ENCODE measurements at places on chromosomes 13 and 19. TPM values are rescaled to one million over a fixed set of nuclear protein-coding genes. Genes with fewer than 3 reads are reported as not detected.

The DMRTC2 gene
- total RNA-seq = not detected

GRCh38 chr19:30593356-30593755 lies 221.2 kb downstream of the ZNF536 start:
- H3K4me1 ChIP-seq = no peaks in the 10 kb centered on the region
- no peaks in the 10 kb centered on the region for H3K36me3 ChIP-seq
- no peak overlapping the region for H3K27ac ChIP-seq
- H3K4me3 ChIP-seq = no peak overlapping the region

GRCh38 chr13:46202966-46203365 lies 8.8 kb upstream of the LRRC63 start:
- DNase-seq = no peak
- H3K27me3 ChIP-seq = no peaks in the 10 kb centered on the region
- no peak overlapping the region for H3K4me3 ChIP-seq
- H3K4me1 ChIP-seq = peaks cover 47% of the 10 kb centered on the region

The ZNF83 gene
- total RNA-seq = 31.1 TPM

The DAND5 gene
- total RNA-seq = not detected

DNA sequence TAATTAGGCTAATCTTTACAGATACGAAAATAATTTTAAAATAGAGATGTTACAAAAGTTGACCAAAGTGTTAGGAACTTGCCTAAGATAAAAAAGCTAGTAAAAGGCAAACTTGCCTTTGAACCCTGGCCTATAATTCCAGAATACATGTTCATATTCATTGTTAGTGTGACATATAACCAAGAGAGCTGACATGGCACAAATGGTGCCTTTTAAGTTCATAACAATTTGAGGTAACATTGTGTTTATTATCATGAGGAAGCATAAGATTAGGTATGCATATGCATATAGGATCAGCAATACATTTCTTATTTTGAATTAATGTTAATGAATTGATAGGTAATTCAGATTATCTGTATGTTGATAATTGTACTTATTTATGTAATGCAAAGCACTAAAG lies 1537.9 kb upstream of the PRR20A start:
- no peak for DNase-seq
- H3K36me3 ChIP-seq = no peaks in the 10 kb centered on the region
- H3K4me3 ChIP-seq = no peak overlapping the region
- no peaks in the 10 kb centered on the region for H3K4me1 ChIP-seq

GRCh38 chr13:113053376-113053775 lies 52.2 kb upstream of the F7 start:
- no peaks in the 10 kb centered on the region for H3K27me3 ChIP-seq
- no peaks in the 10 kb centered on the region for H3K36me3 ChIP-seq
- no peaks in the 10 kb centered on the region for H3K4me1 ChIP-seq
- no peak for DNase-seq

The CNN1 gene
- total RNA-seq = not detected

DNA sequence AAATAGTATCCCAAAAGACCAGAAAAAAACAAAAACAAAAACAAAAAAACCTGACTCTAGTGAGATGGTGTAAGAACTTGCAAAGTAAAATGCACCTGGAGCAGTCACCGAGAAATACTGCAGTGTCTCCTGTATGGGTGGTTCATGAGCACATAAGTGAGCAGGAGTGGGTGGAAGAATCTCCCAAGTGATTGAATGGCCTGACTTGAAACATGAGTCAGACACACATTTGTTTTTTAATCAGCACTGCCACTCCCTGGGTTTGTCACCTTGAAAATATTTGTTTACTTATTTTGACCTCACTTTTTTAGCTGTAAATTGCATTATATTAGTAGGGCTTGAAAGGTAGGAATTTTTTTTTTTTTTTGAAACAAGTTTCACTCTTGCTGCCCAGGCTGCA lies 2.0 kb downstream of the ZNF431 start:
- no peak overlapping the region for H3K4me3 ChIP-seq
- H3K27ac ChIP-seq = no peak overlapping the region
- peaks cover 56% of the 10 kb centered on the region for H3K36me3 ChIP-seq
- H3K4me1 ChIP-seq = peaks cover 45% of the 10 kb centered on the region
- DNase-seq = peak; percentile 28
- H3K27me3 ChIP-seq = no peaks in the 10 kb centered on the region

The NEK5 gene
- total RNA-seq = 0.16 TPM

DNA sequence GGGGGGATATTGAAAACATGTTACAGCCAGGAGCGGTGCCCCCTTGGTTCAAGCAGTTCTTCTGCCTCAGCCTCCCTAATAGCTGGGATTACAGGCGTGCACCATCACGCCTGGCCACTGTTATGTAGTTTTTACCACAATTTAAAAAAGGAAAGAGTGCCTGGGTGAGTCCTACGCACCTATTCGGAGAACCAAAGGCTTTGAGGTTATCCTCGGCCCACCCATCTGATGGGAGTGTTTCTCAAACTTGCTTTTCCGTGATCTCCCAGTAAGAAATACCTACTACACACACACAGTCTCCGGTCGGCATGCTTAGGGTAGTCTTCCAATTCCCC lies 4.2 kb upstream of the GP6 start:
- H3K4me3 ChIP-seq = peak overlapping the region; percentile 60
- H3K27ac ChIP-seq = peak overlapping the region; percentile 88
- DNase-seq = no peak
- no peaks in the 10 kb centered on the region for H3K27me3 ChIP-seq
- H3K4me1 ChIP-seq = peaks cover 30% of the 10 kb centered on the region

The CGB1 gene
- total RNA-seq = not detected

DNA sequence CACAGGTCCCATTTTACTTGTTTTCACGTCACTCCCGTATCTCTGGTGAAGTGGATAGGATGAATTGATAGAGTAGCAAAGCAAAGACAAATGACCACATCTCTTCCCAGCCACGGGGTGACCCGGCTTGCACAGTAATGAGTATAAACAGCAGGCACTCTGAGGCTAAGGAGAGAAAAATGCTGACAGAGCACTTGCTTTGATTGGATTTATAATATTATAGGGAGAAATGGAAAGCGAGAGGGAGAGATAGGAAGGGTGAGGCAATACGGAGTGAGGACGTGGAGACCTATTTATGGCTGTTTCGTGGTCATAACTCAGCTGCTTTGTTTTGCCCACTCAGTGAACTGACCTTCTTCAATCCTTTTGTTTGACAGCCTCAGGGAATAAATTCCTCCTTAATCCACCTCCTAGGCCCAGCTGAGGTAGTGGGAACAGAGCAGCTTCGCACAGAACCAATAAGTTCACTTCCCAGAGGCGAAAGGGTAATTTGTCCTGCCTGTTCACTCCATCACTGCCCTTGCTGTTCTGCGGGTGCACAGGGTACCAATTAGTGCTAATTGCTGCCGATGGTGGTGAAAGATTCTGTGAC lies 68.6 kb downstream of the ERCC5 start:
- H3K36me3 ChIP-seq = no peaks in the 10 kb centered on the region
- H3K4me3 ChIP-seq = no peak overlapping the region
- H3K4me1 ChIP-seq = no peaks in the 10 kb centered on the region
- DNase-seq = no peak

DNA sequence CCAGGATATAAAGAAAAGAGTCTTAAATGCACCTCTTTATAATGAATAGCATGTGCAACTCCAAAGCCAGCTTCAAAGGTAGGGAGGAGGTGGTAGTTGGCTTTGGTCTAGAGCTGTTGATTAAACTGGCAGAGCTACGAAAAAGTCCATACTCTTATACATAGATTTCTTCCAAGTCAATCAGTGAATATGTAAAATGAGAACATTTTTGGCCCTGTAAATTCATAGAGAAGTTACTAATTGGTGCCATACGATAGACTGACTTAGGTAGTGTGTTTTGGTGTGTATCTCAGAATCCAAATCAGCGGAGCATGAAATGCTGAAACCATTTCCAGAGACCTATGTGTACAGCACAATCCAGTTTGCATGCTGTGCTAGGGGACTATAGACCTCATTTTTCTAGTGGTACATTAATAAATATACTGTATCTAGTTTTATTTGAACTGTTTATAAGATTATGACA lies 17.1 kb upstream of the DPY19L3 start:
- no peak for DNase-seq
- H3K4me3 ChIP-seq = no peak overlapping the region
- no peaks in the 10 kb centered on the region for H3K27me3 ChIP-seq
- H3K36me3 ChIP-seq = peaks cover 1% of the 10 kb centered on the region

The SLC25A41 gene
- not detected for total RNA-seq

- H3K4me1 ChIP-seq = no peaks in the 10 kb centered on the region
- H3K4me3 ChIP-seq = no peak overlapping the region
- H3K27ac ChIP-seq = no peak overlapping the region
- no peaks in the 10 kb centered on the region for H3K27me3 ChIP-seq
- no peak for DNase-seq
These were observed 1599.2 kb downstream of the OLFM4 start for GRCh38 chr13:54627646-54628372.

DNA sequence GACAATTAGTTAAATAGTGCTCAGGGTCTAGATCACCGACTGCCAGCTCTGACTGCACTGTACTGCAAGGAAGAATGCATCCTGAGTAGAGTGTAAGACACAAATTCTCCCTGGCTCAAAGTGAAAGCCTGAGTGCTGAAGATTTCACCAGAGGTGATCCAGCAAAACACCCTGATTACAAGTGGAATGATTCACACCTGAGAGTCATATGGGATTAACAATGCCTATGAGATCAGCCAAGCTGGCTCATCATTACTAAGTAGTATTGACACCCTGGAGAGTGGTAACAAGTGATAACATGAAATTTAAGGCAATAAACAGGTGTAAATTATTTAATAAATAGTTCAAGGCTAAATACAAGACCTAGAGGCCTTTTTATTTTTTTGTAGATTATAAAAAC lies 403.8 kb upstream of the PRR20A start:
- H3K4me3 ChIP-seq = no peak overlapping the region
- no peak overlapping the region for H3K27ac ChIP-seq
- H3K36me3 ChIP-seq = no peaks in the 10 kb centered on the region
- H3K4me1 ChIP-seq = no peaks in the 10 kb centered on the region

GRCh38 chr13:45219938-45220375 lies 19.1 kb upstream of the KCTD4 start:
- H3K36me3 ChIP-seq = peaks cover 10% of the 10 kb centered on the region
- no peak overlapping the region for H3K27ac ChIP-seq
- peaks cover 22% of the 10 kb centered on the region for H3K4me1 ChIP-seq
- H3K4me3 ChIP-seq = no peak overlapping the region
- no peaks in the 10 kb centered on the region for H3K27me3 ChIP-seq

DNA sequence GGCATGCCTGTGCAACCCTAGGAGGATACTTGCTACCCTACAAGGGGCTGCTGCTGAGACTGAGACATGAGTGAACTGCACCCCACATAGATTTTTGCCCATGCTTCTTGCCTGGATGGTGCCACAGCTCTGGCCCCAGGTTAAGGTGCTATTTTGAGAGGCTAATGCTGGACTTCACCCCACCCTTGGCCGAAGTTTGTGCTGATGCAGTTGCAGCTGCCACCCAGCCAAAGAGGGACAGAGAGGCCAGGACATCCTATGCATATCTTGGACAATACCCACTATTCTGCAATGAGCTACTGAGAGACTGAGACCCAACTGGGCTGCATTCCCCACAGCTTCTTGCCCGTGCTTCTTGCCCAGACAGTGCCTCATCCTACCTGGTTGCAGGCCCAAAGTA lies 34.6 kb downstream of the NHLRC3 start:
- H3K4me1 ChIP-seq = no peaks in the 10 kb centered on the region
- no peak overlapping the region for H3K27ac ChIP-seq
- no peak overlapping the region for H3K4me3 ChIP-seq
- no peak for DNase-seq
- H3K27me3 ChIP-seq = peaks cover 33% of the 10 kb centered on the region
- H3K36me3 ChIP-seq = no peaks in the 10 kb centered on the region

Data from activated CD8-positive, alpha-beta T cell treated with anti-CD3 and anti-CD28 coated beads for 36 hours (primary cell).